ENCODE measurements at places on chromosomes 2 and 18.
A peak's percentile ranks its signal among the peaks of the same experiment; 100 is the strongest.

- DNase-seq: no peak
Observed at GRCh38 chr2:204150721-204151120, 214.2 kb downstream of the ICOS start.

DNA sequence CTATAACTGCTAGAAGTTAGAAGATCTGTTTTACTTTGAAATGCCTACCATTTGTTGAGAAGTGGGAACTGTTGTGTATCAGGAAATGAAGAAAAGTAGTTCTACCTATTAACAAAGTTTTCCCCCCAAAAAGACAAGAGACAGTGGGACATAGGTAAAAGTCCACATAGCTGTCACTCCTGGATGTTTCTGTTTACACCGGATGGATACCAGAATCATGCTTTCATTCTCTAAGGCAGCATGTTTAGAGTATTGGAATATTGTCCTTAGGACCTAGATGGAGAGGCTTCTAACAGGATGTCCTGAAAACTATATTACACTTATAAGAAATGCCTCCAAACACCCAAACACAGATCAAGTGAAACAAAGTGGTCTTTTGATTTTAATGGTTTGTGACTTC lies 143.1 kb downstream of the MCFD2 start:
- no peak for DNase-seq

- DNase-seq: no peak
Observed at GRCh38 chr2:98367721-98368120, 21.5 kb downstream of the CNGA3 start.

- DNase-seq: no peak
Observed at GRCh38 chr18:32450026-32450691, 20.5 kb downstream of the GAREM1 start.

- no peak for DNase-seq
Observed at GRCh38 chr2:71939588-71940535, 207.8 kb downstream of the CYP26B1 start.

DNA sequence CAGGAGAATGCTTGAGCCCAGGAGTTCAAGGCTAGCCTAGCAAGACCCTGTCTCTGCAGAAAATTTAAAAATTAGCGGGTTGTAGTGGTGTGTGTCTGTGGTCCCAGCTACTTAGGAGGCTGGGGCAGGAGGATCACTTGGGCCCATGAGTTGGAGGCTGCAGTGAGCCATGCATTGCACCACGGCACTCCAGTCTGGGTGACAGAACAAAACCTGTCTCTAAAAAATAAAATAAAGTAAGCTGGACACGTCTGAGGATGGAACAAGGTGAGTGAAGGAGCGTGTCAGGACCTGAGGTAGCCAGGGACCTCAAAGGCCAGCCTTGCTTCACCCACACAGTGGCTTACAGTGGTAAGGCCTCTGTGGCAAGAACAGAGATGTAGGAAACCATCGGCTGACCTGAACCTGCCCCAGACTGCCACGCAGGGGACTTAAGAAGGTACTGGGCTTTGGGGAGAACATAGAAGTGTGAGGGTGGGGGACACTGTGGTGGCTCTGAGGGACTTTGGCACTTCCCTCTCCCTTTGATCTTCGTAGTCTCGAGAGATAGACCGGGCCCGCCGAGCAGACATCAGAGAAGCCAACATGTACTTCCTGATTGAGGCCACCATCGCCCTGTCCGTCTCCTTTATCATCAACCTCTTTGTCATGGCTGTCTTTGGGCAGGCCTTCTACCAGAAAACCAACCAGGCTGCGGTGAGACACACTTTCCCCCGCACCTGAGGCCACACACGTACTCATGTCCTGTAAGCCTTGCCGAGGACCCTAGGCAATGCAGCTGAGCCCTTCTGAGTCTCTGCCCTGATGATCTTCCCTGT lies 7.5 kb downstream of the SLC11A1 start:
- DNase-seq: no peak

DNA sequence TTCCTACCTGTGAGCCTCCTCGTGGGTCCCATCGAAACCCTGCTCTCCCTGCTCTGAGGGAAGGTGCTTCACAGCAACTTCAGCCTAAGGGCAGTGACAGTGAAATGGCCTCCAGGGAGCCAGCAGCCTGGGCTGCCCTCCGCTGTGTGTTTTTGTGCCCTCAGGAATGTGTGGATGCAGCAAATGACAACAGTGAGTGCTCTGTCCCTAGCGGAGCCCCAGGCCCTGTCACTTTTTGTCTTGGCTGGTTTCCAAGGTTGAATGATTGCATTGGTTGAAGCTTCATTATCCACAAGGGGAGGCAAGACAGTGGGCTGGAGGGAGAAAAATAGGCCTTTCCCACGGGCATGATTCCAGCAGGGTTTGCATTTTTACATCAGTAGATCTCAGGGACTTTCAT lies 42.9 kb downstream of the STON1 start:
- peak; percentile 45 for DNase-seq

DNA sequence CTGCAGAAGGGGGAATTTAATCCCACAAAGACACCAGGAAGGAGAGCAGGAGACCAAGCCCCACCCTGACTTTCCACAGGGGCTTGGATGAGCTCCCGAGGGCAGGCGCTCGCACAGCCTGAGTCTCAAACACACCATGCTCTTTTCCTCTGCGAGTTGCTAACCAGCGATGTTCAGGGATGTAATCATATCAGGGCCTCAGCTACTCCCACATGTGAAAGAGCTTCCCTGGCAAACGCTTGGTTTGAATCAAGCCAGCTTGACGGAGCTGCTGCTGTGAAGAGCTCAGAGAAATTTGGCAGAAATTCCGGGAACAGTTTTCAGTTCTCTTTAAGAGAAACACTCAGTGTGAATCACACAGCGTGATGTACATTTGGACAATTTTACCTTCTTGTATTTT lies 385.8 kb downstream of the GALR1 start:
- no peak for DNase-seq

- DNase-seq: no peak
Observed at GRCh38 chr2:203704430-203704829, 2.0 kb upstream of the CD28 start.

DNA sequence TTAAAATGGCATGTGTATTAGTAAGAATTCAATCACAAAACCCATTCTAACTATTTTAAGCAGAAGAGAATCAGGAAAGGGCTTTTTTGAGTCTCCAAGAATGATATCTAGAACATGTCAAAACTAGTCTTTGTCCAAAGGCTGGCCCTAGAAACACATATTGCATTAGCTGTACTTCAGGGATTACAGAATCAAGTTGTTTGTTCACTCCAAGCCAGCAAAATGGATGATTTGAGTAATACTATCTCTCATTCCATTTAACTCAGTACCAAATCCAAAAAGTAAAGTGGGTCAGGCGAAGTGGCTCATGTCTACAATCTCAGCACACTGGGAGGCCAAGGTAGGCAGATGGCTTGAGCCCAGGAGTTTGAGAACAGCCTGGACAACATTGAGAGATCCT lies 41.3 kb downstream of the ATF2 start:
- no peak for DNase-seq

DNA sequence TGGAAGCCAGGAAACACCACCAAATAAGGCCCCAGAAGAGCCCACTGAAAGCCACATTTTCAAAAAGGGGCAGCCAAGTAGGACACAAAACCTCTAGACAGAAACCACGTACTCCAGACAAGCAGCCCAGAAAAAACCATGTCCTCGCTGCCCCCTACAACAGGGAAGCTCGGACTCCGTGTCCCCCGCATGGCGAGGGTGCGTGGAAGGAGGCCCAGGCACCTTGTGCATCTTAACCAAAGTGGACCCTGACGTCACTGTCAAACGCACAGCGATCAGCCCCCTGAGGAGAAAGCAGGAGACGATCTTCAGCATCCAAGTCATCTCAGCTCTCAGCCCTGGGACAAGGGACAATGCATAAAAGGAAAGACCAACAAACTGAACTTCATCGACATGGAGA lies 168.4 kb downstream of the EIPR1 start:
- DNase-seq: no peak

DNA sequence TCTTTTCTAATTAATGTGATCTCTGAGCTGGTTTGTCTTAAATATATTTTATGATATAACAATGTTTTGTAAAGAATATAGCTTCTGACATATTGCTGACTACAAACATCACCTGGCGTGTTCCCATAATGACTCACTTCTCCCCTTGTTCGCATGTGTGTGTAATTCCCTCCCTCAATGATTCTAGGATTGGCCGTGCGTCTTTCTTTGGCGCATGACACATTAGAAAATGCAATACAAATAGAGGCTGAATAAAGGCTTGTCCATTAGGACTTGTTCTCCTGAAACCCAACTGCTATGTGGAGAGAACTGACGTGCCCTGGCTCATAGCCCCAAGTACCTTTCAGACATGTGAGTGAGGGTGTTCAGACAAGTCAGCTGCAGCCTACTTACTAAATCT lies 159.7 kb upstream of the CDH20 start:
- DNase-seq: no peak

DNA sequence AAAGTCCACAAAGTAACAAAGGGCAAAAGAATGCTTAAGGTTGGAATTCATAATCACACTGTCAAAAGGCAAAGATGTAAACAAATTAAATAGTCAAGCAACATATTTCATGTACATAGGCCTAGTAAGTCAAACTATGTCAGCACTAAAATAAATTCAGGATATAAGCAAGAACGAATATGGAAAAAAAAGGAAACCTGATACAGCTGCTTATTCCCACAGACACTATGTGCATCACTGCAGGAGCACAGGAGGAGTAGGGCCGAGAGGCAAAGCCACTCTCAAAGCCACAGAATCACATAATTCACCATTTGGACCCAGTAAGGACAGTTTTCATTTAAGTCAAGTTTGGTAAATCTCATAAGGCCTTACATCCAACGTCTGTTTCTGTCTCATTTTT lies 116.6 kb downstream of the SATB2 start:
- no peak for DNase-seq

DNA sequence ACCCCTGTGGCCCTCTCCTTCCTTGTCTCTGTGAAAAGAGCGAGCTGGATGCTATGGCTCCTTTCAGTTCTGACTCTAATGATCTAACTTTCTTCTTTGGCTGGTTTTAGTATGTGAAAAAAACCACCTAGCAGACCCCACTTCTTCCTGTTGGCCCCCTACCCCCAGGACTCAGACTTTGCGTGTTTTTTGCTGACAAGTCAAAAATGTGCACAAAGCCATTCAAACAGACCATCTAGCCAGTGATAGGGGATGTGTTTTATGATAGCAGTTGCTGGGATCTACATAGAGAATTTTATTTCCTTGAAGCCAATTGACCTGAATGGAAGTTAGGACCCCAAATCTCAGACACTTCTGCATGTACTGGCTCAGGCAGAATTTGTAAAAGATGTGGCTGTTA lies 49.1 kb downstream of the MFSD6 start:
- DNase-seq: no peak

DNA sequence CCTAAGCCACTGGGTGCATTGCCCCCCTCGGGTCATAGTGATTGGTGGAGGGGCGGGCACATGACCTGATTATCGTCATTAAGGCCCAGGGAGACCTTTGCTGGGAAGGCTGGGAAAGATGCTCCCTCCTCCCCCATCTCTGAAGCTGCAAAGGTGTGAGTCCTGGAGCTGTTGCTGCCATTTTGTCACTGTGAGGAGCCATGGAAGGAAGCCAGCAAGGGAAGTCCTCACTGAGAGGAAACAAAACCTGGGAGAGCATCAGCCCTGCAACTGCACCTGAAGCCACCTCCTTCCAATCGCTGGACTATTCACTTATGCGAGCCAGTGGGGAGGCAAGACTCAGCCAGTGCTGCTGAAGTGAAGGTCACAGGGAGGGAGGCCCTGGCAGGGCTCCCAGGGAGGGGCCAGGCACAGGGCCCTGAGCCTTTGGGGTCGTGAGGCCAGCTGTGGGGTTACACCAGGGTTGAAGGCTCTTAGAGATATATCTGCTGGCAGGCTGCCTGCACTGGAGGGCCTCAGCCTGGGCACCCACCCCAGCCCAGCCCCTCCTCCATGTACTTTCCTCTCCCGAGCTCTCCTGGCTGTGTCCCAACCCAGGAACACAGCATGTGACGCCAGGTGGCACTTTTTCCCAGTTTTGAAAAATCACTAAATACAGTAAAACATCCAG lies 10.7 kb upstream of the FAHD2A start:
- DNase-seq: no peak

DNA sequence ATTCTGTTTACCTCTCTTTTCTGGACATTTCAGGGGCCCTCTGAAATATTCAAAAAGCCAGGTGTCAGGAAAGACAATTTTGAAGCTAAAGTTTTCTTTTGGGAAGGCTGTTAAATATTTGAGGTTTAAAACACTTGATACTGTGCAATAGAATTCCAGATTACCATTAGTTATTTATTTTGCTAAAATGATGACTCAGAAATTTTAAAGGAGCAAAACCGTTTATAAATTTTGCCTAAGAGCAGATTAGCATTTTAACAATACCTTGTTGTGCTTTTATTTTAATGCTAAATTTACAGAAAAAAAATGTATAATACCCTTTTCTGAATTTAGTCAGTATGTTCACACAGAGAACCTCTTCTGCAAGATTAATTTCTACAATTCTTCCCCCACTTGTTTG lies 1159.9 kb downstream of the DSC3 start:
- no peak for DNase-seq

- DNase-seq: no peak
Observed at GRCh38 chr2:170742896-170743529, 27.2 kb upstream of the ERICH2 start.

- no peak for DNase-seq
Observed at GRCh38 chr18:79780547-79780946, 17.2 kb upstream of the KCNG2 start.

DNA sequence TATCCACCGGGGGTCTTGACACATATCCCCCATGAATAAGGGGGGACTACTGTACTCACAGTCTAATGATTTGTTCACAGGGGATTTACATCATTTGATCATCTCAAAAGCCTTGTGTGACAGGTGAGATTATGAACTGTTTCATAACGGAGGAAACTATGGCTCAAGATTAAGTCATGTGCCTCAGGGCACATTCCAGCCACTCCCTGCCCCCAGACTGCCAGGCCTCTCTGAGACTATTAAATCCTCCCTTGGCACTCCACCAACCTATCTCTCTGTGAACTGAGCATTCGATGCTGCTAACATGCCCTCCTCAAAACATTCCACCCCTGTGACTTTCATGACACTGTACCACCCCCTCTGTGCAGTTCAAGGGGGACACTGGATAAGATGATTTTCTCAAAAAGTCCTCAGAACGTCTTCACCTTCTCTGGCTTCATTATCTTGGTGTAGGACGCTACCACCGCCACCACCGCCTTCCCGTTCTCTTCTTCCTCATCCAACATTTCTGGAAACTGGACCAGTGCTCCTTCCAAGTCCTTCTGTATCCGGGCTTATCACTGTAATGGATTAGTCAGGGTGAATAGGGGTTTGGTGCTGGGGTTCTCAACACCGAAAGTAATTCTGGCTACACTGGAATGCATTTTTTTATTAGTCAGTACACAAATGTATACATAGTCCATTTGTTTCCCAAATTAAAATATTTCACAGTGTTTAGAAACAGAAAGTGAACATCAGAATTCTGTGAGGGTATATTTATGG lies 169.6 kb downstream of the KCNS3 start:
- DNase-seq: no peak
